NCI-H446 (cell line): ENCODE measurements at places on chromosomes 12 and 14.

DNA sequence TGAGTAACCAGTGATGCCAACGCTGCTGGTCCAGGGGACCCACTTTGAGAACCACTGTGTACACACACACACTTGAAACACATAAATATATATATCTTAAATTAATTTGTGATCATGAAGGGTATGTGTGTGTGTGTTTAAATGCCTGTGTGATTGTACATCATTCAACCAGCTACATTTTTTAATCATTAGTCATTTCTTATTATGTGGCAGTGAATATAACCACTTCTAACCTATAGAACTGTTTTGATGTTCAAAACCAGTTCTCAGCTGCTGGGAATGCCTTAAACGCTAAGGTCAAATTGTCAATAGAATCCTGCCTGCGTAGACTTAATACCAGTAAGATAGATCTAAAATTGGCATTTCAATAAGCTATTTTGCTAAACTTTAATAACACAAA lies 330.0 kb downstream of the SYT1 start:
- no peak for DNase-seq

DNA sequence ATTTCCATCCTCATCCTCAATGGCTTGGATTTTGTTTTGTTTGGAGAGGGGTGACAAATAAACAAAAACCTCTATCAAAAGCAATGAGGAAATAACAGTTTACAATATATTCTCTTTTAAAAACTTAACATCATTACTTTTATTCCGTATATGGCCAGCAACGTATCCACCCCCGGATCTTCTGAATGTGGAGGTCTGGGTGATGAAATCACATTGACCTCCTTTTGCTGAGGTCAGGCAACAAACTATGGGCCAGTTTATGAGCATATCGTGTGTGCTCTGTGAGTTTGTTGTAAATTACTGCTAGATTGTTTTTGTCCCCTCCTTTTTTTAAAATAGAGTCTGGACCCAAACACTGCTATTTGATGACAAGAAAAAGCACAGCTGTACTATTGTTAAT lies 178.1 kb downstream of the BCAT1 start:
- DNase-seq, result no peak

- no peak for DNase-seq
These were observed 105.4 kb downstream of the ITPR2 start for GRCh38 chr12:26727482-26728204.

GRCh38 chr12:39431797-39432196 lies 11.1 kb downstream of the KIF21A start:
- DNase-seq, result no peak

- no peak for DNase-seq
These were observed 482.5 kb downstream of the FLRT2 start for GRCh38 chr14:86012461-86012860.

- DNase-seq, result no peak
These were observed 68.2 kb downstream of the SRGAP1 start for GRCh38 chr12:63912651-63913050.
